ENCODE measurements at places on chromosomes 2 and 18.

DNA sequence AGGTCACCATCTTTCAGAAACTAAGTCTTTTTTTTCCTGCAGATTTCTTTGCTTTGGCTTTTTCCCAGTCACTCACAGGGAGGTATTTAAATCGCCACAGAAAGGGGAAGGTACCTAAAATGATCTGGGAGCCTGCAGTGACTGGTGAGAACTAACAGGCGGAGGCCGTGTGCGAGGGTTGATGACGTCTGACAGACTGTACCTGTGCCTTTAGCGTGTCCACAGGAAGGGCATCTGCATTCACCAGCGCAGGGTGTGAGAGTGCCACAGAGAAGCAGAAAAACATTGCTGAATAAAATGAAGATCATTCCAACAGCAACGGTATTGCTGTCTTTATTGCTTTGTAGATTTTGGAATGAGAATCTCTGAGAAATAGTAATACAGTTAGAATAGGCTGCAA lies 5.7 kb downstream of the CTDP1 start:
- no peak for DNase-seq
- no peaks in the 10 kb centered on the region for H3K36me3 ChIP-seq
- H3K27me3 ChIP-seq = no peaks in the 10 kb centered on the region
- no peaks in the 10 kb centered on the region for H3K4me1 ChIP-seq

GRCh38 chr2:20834331-20834730 lies 11.4 kb upstream of the LDAH start:
- H3K36me3 ChIP-seq = no peaks in the 10 kb centered on the region
- H3K4me3 ChIP-seq = no peak overlapping the region
- no peaks in the 10 kb centered on the region for H3K4me1 ChIP-seq
- no peak for DNase-seq

GRCh38 chr2:177058747-177059146 lies 153.8 kb upstream of the HNRNPA3 start:
- no peak for DNase-seq
- no peak overlapping the region for H3K27ac ChIP-seq
- H3K4me1 ChIP-seq = no peaks in the 10 kb centered on the region
- no peak overlapping the region for H3K4me3 ChIP-seq
- no peaks in the 10 kb centered on the region for H3K27me3 ChIP-seq

DNA sequence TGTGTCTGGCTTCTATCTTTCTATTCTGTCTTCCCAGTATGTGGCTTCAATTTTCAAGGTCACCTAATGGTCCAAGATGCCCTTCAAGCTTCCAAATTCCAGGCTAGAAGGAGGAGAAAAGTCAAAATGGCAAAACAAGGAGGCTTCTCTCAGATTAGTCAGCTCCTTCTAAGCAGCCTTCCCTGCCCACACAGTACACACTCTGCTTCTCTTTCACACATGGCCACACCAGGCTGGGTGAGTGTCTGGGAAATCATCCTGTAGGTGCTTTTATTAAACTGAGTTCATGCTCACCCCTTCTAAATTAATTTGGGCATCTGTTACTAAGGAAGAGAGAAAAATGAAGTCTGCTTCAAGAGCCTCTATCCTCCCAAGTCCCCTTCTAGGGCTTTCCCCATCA lies 277.2 kb upstream of the MGAT5 start:
- H3K27ac ChIP-seq = no peak overlapping the region
- no peak for DNase-seq
- H3K36me3 ChIP-seq = no peaks in the 10 kb centered on the region
- H3K4me1 ChIP-seq = no peaks in the 10 kb centered on the region

DNA sequence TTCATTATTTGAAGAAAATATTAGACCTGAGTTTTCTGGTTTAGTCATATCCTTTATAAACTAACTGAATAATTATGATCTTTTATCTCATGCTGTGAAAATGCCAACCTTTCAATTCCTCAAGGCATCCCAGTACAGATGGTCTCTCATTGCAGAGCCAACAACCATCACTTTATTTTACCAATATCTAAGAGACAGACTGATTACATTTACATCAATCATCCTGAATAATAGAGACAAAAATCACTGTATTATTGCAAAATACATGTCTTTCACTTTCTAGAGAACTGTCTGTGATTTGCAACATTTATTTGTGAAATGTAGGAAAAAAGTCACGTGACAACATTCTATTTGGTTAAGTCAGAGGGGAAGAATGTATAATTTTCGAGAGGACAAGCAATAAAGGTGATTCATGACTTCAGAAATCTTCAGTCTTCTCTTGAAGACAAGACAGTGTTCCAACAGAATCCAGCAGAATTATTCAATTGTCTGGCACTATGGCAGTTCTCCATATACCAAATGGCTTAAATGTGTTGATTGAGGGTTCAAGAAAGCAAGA lies 503.6 kb upstream of the SYT4 start:
- no peak overlapping the region for H3K27ac ChIP-seq
- no peaks in the 10 kb centered on the region for H3K4me1 ChIP-seq
- DNase-seq = no peak
- no peak overlapping the region for H3K4me3 ChIP-seq

GRCh38 chr2:239298116-239298804 lies 102.6 kb downstream of the HDAC4 start:
- no peaks in the 10 kb centered on the region for H3K36me3 ChIP-seq
- no peak overlapping the region for H3K27ac ChIP-seq
- H3K4me3 ChIP-seq = no peak overlapping the region
- H3K4me1 ChIP-seq = no peaks in the 10 kb centered on the region

DNA sequence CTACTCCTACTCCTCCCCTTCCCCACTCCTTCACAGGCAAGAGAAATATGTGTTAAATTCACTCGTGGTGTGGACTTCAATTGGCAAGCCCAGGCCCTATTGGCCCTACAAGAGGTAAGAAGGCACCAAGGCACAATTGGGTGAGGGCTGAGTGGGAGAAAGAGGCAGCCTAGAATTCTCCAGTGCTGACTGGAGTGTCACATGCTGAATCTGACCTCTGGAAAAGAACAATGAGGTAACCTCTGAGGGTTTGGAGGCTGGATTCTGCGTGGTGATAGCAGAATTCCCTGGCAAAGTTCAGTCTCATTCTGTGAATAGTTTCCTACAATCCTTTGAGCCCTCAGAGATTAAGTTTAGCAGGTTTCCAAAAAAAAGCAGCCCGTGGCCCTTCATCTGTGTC lies 6.9 kb downstream of the CENPA start:
- no peaks in the 10 kb centered on the region for H3K36me3 ChIP-seq
- no peak overlapping the region for H3K4me3 ChIP-seq
- DNase-seq = no peak

DNA sequence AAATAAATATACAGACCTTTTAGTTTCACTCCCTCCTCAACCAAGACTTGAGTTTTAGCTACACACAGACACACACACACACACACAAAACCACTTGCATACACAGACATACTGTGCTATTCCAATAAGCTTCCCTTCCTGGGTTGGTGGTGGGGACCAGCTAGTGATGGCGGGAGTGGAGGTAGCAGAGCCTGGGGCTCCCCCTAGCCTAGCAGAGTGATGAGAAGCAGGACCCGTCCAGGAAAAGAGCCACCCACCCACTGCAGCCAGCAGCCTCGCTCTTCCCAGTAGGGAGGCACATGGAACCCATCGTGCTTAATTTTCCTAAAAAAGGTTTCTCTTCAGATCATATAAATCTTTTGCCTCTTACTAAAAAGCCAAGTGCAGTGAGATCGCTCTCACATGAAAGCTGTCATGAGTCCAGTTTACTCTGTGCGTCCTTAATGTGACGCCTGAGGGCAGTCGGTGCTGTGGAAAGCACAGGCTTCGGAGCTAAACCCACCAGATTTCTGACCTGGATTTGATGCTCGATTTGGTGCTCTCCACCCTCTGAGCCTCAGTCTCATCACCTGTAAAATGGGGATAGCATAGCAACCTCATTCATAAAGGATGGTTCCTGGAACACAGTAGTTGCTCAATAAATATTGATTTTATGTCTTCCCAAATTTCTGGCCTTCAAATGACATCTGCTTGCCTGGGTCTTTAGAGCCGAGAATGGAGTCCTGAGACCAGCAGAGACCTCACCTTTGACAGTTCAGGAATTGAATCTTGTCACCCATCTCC lies 60.1 kb upstream of the YWHAQ start:
- H3K4me3 ChIP-seq = no peak overlapping the region
- DNase-seq = no peak
- no peaks in the 10 kb centered on the region for H3K27me3 ChIP-seq
- H3K4me1 ChIP-seq = no peaks in the 10 kb centered on the region
- no peak overlapping the region for H3K27ac ChIP-seq
- no peaks in the 10 kb centered on the region for H3K36me3 ChIP-seq

DNA sequence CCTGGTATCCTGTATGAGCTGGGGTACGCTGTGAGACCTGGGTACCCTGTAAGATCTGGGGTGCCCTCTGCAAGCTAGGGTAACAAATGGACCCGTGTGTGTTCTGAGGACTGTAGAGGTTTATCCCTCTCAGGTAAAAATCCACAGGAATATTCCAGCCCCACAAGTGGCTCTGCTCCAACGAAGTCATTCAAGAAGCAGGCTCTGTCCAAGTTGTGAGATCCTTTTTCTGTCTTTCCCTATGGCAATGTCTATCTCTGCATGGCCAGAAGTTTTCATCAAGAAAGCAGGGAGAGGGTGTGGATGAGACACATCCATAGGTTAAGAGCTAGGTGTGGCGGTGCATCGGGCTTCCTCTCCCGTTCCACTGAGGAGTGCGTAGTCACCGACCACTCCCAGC lies 43.0 kb downstream of the PTGR3 start:
- no peaks in the 10 kb centered on the region for H3K27me3 ChIP-seq
- no peak for DNase-seq

GRCh38 chr2:140759426-140760156 lies 1371.2 kb downstream of the LRP1B start:
- H3K36me3 ChIP-seq = no peaks in the 10 kb centered on the region
- H3K27me3 ChIP-seq = no peaks in the 10 kb centered on the region
- no peak for DNase-seq
- no peaks in the 10 kb centered on the region for H3K4me1 ChIP-seq
- no peak overlapping the region for H3K27ac ChIP-seq
- no peak overlapping the region for H3K4me3 ChIP-seq

DNA sequence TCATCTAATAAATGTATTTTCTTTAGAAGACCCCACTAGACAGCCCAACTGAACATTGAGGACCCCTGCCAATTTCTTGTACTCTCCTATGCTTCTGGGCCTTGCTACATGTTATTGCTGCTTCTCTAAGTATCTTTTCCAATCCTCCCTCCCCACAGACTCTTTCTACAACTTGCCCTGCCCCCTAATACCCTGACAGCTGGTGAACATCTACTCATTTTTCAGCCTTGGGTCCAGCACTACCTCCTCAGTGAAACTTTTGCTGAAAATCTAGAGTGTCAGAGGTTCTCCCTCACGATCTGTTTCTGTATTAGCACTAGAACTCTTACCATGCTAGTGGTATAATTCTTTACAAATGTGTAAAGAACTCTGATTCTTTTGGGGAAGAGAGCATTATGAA lies 106.8 kb upstream of the SIX3 start:
- H3K27ac ChIP-seq = no peak overlapping the region
- H3K27me3 ChIP-seq = no peaks in the 10 kb centered on the region
- no peaks in the 10 kb centered on the region for H3K4me1 ChIP-seq
- H3K4me3 ChIP-seq = no peak overlapping the region

DNA sequence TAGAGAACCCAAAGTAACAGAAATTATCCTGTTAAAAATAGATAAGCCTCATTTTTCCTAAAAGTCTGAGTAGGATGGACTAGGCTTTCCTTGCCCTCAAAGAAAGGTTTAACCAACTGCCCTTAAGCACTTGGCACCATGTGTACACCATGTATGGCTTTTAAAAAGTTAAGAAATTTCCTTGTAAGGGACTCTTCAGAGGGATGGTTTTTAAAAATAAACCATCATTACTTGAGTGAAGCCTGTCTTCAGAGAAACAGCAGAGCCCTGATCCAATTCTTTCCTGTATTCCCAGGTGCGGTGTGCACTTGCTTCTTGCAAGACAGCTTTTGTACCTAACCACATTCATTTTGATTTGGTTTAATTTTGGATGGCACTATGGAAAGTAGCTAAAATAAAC lies 1.1 kb upstream of the NEMP2 start:
- H3K27ac ChIP-seq = no peak overlapping the region
- no peaks in the 10 kb centered on the region for H3K4me1 ChIP-seq
- no peak for DNase-seq
- no peaks in the 10 kb centered on the region for H3K36me3 ChIP-seq
- H3K4me3 ChIP-seq = peak overlapping the region; percentile 7

DNA sequence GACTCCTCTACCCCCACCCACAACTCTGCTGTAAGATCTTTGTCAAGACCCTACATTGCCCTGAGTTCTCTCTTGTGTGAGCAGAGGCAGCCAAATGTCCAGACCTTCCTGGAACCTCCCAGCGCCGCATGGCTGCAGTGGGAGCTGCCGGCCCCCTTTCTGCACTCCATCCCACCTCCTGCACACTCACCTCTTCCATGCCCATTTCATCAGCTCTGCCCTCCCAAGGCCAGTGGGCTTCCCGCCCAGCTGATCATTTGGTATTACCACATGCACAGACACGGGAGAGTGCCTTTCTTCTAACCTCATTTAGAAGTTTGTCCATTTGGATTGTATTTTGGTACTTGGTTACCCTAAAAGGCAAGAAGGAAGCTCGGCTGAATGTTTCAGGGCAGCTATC lies 2.0 kb downstream of the IL1R2 start:
- H3K4me3 ChIP-seq = no peak overlapping the region
- no peaks in the 10 kb centered on the region for H3K4me1 ChIP-seq
- no peaks in the 10 kb centered on the region for H3K27me3 ChIP-seq
- no peaks in the 10 kb centered on the region for H3K36me3 ChIP-seq

- H3K4me1 ChIP-seq = no peaks in the 10 kb centered on the region
- peak; percentile 80 for DNase-seq
- no peaks in the 10 kb centered on the region for H3K36me3 ChIP-seq
- H3K4me3 ChIP-seq = no peak overlapping the region
- peak overlapping the region; percentile 88 for H3K27ac ChIP-seq
These were observed 511.9 kb upstream of the TNP1 start for GRCh38 chr2:217371781-217372213.

DNA sequence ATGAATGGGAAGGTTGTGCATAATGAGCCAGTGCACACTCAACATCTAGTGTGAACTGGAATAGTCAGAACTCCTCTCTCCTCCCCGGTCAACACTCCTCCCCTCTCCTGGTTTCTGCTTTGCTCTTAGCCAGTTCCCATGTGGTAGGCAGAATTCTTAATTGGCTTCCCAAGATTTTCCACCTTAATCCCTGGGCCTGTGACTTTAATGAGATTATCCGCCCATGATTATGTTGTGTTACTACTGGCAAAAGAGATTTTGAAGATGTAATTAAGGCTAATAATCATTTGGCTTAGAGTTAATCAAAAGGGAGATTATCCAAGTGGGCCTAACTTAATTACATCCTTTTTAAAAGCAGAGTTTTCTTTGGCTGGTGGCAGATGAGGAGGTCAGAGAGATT lies 34.2 kb upstream of the REV1 start:
- no peaks in the 10 kb centered on the region for H3K36me3 ChIP-seq
- H3K4me3 ChIP-seq = no peak overlapping the region
- H3K4me1 ChIP-seq = no peaks in the 10 kb centered on the region

- H3K36me3 ChIP-seq = no peaks in the 10 kb centered on the region
- peak; percentile 26 for DNase-seq
- H3K4me3 ChIP-seq = no peak overlapping the region
- H3K27ac ChIP-seq = no peak overlapping the region
- H3K4me1 ChIP-seq = no peaks in the 10 kb centered on the region
These were observed 68.3 kb upstream of the OTOS start for GRCh38 chr2:240208631-240209211.
